ENCODE measurements at places on chromosomes 6 and 20.

DNA sequence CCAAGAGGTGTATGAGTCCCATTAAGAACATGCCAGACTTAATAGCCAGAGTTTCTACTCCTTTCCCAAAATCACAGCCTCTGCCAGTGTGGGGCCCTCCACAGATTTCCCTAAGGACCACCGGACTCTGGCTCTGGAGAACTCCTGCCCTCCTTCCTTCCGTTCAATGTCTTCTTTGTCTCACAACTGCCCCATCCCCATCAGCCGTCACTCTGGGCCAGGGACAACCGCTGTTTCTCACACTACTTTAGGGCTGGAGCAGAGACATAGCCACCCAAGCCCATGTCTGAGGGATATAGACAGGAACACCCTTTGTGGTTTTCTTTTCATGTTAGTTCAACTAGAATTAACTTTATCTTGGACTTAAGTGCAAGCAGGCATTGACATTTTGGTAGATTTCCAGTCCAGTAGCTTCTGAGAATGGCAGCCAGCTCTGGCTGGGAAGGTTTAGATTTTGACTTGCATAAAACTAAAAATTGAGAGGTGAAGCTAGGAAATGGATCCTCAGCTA lies 6.7 kb upstream of the ACSS1 start:
- DNase-seq: no peak

DNA sequence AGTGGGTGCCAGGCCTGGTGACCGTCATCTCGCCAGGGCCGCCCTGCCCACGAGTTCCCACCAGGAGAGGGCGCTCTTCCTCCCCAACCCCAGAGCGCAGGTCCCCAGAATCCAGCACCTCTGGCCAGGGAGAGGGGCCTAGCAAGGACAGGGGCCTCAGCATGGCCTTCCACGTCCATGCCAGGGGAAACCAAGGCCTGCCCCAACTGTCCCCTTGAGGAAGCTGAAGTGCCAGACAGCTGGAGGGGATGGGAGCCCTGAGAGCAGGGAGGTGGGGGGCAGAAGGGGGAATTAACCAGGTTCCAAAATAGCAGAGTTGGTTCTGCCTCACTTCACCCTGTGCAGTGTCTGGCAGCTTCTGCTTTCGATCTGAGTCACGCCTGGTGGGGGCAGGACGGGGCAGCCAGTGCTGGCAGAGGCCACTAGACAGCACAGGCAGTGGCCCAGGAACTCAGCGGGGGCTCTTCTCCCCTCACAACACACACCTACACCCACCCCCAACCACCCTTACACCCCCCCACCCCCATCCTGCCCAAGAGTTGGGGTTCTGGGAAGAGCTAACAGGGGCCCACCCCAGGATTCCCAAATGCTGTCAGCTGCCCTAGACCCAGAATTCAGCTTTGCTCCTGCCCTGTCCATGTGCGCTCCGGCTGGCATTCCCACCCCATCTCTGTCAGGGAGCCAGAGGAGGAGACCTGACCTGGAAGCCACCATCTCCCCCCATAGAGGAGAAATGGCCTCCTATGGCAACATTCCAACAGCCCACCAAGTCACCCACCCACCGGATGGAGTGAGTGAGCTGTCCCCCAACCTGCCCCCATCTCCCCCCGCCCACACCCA lies 29.2 kb downstream of the TFEB start:
- peak; percentile 28 for DNase-seq

GRCh38 chr6:100404051-100404450 lies 60.7 kb downstream of the SIM1 start:
- no peak for DNase-seq

DNA sequence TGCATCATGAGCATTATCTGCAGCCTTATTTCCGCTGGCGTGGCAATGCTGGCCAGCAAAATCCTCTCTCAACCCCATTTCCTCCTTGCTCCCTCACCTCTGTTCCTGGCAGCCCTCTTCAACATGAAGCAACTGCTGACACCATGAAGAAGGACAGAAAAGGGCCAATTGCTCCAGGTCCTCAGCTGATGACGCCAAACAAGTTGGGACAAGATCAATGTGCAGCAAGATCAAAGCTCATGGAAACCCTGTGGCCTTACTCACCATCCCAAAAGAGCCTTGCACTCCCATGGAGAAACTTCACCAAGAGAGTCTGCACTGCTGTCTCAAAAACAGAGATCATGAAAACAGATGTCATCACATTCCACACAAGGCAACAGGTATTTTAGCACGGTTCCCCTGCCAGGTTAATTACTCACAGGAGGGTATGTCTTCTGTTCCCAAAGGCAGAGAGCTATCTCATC lies 7.4 kb downstream of the GFOD1 start:
- DNase-seq: no peak

GRCh38 chr6:128554302-128554701 lies 33.9 kb upstream of the PTPRK start:
- DNase-seq: no peak

- DNase-seq: no peak
Measured at GRCh38 chr6:108570517-108570916, 9.8 kb downstream of the FOXO3 start.

DNA sequence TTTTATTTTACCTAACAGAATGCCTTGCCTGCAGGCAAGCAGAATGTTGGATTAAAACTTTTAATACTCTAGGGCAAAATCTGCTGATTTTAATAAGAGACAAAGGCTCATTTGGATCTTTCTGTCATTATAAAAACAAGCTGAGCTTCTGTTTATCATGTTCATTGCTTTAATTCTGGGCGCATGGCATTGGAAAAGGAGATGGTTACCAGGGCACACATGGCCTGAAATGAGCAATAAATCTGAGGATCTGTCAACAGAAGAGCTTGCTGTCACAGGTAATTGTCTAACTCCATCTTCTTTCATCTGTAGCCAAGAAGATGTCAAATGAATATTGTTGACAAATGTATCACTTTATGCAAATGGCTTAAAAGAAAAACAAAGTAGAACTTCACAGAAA lies 439.6 kb downstream of the DOK5 start:
- no peak for DNase-seq

DNA sequence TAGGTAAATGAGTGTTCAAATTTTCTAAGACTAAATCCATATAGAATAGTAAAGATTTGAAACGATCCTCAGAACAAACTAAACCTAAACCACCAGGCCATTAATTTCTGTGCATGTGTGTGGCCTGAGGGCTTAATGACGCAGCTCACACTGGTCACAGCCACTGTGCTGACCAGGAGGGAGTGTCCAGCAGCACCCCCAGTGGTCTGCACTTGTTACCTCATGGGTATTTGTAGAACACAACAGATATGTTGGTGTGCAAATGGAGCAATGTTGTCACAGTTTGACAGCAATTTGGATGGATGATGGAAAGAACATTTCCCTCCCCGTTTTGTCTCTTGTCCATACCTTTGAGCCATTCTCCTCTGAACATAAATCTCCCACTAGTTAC lies 122.4 kb upstream of the EXOC2 start:
- no peak for DNase-seq

- no peak for DNase-seq
Measured at GRCh38 chr20:17622851-17623508, 53.1 kb downstream of the DSTN start.

GRCh38 chr6:25341203-25341552 lies 62.0 kb downstream of the CARMIL1 start:
- DNase-seq: no peak

- DNase-seq: no peak
Measured at GRCh38 chr6:135322427-135323201, 141.5 kb downstream of the MYB start.

All from activated CD8-positive, alpha-beta memory T cell treated with anti-CD3 and anti-CD28 coated beads for 1 hour (primary cell).